ENCODE measurements at places on chromosomes 6 and 20.

DNA sequence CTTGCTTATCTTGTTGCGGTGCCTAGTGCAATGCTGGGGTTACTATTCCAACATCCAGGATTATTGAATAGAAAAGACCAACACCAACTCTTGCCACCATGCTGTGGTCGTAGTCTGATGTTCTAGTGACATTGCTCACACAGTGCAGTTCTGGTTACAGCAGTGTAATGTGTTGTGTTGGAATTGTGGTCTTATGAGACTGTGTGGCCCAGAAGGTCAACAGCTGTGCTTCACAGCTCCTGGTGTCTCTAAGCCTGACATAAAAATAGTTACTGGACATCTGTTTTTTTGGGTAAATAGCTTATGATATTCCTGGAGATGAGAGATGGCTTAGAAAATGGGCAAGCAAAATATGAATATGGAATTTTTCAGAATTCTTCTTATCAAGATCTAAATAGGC is 57.6 kb downstream of the SLC22A2 start:
- no peak for DNase-seq

- no peak for DNase-seq
Measured at GRCh38 chr20:4997222-4997621, 4.1 kb downstream of the SLC23A2 start.

DNA sequence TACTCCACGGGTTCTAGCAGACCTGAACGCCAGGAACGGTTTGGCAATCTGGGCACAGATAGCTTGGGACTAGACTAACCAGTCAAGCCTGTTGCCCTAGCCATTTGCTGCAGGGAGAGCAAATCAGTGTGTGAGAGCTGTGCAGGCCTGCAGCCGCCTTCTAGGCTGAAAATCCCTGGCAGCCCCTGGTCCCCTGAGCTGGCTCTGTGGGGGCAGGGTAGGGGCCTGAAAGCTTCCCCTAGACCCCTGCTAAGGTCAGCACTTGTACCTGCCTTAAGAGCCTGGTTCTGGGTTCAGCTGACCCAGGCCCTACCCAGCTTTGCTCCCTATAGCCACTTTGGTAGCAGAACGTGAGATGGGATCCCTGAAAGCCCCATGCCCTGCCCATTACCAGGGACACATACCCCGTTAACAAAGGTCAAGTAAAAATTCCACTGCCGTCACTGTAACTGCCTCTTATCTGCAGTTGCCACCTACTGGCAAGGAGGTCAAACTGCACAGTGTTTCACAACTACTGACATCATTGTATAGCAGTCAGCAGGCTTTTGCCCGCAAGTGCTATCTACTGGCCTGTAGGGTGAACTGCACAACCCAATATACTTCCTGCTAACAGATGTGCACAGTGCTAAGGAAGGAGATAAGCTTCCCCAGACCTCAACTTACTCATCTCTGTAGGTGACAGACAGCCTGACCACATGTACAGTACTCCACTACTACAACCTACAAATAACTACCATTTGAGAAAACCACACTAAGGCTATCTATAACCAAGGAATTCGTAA is 95.1 kb upstream of the OLIG3 start:
- no peak for DNase-seq

GRCh38 chr20:22216984-22217383 is 367.4 kb downstream of the FOXA2 start:
- no peak for DNase-seq

GRCh38 chr6:45812922-45813321 is 202.7 kb downstream of the CLIC5 start:
- no peak for DNase-seq

DNA sequence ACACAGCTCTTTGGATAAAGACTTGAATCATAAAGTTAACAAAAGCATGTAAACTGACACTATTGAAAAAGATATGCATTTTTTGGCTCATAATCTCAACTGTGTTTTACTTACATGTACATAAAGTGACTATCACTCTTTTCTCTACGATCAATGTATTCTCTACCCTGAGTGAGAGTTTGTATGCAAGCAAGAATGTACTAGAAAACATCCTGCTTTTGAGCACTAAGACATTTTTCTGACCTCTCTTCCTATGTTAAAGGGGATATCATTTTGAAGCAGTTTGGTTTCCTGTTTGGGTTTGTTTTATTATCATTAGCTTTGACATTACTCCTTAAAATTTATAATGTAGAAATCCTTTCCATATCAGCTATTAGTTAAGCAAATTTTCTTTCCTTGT is 910.8 kb downstream of the C6orf118 start:
- no peak for DNase-seq

DNA sequence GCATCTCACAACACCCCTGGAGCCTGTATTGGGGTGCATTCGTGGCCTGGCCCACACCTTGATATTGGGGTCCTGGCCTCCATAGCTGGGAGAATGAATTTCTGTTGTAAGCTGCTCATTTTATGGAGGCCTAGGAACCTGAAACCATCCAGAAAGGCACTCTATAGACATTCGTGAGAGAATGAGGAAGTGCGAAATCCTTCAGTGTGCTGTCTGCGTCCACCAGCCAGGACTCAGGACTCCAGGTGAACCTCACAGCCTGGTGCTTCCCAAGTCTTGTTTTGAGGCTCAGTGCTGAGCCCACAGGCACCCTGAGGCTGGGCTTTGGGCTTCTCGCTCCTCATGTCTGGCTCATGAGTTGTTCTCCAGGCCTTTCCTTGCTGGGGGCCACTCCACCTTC is 11.9 kb upstream of the RBBP8NL start:
- DNase-seq = no peak

DNA sequence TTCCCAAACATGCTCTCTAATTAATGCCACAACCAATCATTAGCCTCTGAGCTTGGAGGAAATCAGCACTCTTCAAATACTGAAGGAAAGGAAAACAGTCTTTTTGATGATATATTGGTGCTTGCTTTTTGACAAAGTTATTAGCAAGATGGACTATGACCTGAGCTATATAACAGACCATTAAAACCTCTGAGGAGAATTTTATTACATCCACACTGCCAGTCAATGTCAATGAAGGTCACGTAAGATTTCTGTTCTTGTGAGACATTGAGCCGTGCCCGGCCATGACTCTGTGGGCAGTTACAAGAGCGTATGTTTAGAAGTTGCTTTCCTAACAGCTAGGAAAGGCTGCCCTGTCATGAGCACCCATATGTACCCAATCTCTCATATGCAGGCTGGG is 659.0 kb downstream of the UTRN start:
- DNase-seq = no peak

DNA sequence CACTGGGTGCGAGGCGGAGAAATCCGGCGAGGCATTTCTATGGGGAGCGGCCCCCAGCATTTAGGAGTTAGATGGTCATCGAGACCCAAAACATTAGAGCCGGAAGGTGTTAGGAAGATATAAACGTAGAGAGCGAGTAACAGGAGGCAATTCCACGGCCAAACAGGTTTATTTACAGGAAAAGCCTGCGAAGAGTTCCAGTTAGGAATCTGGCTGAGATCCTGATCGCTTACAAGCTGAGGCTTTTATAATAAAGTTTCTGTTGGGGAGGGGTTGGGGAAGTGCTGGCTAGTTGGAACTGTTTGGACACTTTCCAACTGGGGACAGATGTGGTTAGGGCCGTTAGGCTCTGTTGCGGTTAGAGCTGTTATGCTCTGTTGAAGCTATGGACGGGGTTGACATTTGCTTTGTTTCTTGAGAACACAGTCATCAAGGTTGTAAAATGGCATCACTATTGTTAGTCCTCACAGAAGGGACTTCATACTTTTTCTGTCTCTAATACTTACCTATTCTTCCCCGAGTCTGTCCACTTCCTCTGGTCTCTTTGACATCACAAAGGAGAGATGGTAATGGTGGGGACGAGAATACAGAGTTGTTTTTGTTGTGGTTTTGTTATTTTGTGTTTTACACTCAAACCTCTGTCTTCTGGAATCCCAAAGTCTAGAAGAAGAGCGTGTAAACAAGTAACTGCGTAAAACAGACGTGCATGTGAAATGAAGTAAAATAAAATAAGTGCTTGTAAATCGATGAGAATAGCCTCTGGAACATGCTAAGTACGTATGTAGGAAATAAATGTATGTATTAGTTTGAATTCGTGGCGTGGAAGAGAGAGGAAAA is 554 bp upstream of the ZSCAN31 start:
- peak; percentile 4 for DNase-seq

- no peak for DNase-seq
Measured at GRCh38 chr20:7333841-7334240, 566.4 kb downstream of the BMP2 start.

Data from NCI-H2107 (cell line).